ENCODE measurements at places on chromosomes 7 and 10. TPM values are rescaled to one million over a fixed set of nuclear protein-coding genes. Genes with fewer than 3 reads are reported as not detected.

GRCh38 chr10:103969436-103969835, 2.5 kb downstream of the SLK start:
- DNase-seq, result no peak

- DNase-seq, result peak; percentile 72
Observed at GRCh38 chr10:45249978-45250693, 65.3 kb downstream of the OR13A1 start.

DNA sequence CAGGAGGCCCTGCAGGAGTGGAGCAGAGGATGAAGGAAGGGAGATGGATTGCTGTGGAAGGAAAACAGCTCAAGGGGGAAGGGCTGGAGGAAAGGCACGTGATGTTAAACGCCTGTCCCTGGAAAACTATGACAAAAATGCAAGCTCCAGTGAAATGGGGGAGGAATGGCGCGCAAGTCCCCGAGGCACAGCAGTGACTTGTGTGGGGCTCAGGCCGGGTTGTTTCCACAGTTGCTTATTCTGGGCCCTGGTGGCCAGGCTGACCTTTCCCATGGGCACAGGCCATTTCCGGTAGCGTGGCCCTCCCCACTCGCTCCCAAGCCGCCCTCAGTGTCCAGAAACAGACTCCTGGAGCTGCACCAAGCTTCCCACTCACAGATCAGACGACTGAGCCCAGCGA, 68.1 kb upstream of the PDGFA start:
- DNase-seq, result no peak

The PHYHIPL gene
- not detected for total RNA-seq

DNA sequence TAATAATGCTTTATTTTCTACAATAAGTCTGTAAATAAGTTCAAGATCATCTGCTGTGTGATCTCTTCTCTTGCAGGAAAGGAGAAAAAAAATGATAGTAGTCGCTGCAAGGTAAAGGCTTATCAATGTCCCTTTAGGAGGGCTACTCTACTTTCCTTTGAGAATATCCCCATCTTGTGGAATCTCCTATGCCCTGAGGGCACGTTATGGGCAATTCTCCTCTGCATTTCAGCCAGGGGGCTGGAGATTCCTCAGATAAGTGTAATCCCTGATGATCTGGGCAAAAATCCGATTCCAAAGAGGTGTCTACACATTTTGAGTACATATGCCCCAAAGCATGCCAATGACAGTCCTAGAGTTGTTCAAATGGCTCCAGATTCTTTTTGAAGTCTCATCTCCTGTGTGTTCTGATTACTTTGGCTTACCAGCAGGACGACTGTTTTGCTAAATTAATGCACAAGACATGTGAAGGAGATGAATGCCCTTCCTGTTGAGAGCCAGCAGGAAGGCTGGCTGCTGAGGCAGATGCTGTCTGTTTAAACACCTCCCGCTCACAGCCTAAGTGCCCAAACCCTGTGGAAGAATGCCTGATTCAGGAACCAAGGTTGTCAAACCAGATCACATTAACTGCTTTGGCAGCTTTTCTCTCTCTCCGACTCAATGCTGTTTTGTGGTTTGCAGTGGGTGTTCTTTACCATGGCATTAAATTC, 171.2 kb upstream of the COL1A2 start:
- peak; percentile 31 for DNase-seq

- no peak for DNase-seq
Observed at GRCh38 chr7:47490501-47491265, 91.2 kb downstream of the TNS3 start.

DNA sequence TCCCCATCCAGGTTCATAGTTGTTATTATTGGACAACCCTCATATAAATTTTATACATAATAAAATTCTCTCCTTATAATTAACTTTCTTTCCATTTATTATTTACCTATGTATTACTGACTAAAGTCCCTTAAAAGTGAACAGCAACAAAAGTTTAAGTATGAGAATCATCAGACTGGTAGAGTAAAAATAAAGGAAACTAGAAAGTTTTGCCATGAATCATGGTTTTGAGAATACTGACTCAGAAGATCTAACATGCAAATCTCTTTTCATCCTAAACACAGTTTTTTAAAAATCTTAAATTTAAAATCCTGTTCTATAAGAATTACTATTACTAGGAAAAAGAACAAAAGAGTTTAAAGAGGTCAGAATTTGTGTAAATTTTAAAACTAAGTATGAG, 32.1 kb downstream of the HERC4 start:
- no peak for DNase-seq

DNA sequence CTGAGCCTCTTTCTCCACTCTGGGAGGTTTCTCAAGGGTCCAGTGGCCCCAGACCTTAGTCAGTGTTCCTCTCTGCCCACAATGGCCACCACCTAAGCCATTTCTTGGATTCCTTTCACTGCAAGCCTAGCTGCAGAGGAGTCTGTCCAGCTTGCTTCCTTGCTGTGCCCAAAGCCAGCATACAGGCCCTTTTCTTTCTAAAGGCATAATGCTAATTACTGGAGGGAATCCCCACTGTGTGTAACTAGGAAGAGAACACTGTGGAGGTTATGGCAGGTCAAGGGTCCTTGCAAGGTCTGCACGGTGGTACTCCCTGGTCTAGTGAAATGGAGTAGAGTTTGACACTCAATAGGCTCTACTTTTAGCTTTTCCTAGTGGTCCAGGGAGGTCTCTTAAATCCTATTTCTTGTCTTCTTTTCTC, 70.4 kb upstream of the CC2D2B start:
- DNase-seq, result no peak

The GSAP gene
- total RNA-seq, result 4.7 TPM

DNA sequence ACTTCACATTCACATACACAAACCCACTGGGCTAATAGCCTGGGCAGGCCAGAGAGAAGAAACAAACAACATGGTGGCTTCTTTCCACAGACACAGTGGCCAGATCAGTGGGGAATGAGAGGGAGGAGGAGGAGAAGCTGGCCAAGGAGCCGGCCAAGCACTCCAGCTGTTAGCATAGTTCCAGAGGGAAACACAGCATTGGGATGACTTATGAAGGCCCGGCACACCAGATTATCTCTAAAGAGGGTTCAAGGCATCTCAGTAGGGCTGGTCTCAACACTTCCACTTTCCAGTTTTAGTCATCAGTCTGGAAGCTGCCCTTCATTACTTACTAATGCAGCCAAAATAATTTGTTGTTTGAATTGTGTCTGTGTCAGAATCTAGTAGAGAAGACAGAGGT, 42.1 kb upstream of the GPR26 start:
- DNase-seq, result no peak

- peak; percentile 94 for DNase-seq
Observed at GRCh38 chr10:36725581-36726520, 399.5 kb upstream of the ANKRD30A start.

DNA sequence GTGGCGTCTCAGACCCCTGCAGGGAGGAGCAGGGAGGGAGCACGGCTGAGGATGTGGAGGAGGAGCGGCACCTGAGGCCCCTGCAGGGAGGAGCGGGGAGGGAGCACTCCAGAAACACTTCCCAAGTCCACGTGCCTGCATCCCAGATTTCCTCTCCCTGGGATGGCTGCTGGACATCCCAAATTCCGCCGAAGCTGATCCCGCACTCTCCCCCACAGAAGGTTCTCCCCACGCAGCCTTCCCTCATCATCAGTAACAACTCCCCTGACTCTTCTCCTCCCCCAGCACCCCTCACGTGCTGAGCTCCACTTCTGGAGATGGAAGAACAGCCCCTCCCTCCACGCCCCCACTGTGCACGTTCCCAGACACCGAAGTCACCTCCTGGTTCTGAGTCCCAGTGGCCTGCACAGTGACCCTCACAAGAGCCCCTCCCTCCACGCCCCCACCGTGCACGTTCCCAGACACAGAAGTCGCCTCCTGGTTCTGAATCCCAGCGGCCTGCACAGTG, 17.8 kb upstream of the FOXL3 start:
- DNase-seq, result no peak

- DNase-seq, result no peak
Observed at GRCh38 chr7:57769958-57770357, 320.0 kb downstream of the ZNF716 start.

The PTPN12 gene
- total RNA-seq, result 19.0 TPM

The LIPJ gene
- total RNA-seq, result not detected

DNA sequence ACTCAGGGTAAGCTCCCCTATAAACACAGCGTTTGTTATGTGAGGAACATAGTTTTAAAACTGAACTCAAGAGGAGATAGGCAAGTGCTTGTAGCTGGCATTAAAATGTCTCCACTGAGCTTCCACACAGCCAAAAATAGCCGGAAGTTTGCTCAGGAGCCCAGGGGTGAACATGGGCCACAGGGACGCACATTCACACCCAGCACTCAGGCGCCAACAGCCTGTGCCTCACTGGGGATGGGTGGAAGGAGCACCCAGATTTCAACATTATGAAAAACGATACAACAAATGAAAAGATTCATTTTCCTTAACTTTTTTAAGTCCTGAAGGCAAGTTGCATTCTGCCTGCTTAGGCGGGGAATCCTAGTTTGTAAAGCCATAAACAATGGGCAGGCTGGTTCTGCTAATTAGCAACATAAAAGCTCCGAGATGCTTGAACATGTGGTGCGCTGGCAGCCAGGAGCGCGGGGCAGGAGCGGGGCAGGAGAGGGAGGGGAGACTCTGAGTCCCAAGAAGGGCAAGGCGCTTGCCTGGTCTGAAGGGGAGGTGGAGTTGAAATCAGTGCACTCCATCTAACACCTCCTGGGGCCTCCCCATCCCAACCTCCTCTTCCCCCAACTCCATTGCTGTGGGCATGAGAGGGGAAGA, 235.9 kb downstream of the COBL start:
- no peak for DNase-seq

DNA sequence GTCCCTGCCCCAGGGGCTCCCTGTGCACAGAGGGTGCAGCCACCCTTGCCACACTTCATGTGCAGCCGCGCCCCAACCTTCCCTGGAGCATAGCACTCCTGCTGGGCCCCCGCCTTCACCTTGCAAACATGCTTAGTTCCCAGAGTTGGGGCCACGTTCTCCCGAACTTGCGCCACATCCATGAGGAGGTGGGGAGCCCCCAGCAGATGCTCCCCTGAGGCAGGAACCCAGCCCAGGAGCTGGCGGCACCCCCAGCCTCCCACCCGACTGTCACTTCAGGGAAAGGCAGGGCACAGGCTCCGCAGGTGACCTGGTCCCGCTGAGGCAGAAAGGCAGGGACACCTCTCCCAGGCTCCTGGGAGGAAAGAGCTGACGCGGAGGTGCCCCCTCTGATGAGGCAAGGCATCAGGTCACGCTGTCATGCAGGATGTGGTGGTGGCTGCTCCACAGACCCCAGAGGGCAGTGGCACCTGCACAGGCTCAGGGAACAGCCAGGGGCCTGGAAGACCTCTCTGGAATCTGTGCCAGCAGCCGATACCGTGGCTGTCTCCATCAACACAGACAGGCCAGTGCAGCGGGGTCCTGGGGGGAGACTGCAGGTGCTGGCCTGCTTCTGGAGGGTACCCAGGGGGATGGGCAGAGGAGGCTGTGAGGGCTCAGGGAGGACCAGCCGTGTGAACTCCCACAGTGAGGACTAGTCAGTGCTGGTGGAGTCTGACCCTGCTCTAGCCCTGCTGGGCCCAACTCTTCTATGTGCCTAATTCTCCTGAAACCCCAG, 221.3 kb downstream of the MAD1L1 start:
- DNase-seq, result no peak

GRCh38 chr7:24715661-24716479, 41.4 kb downstream of the GSDME start:
- peak; percentile 41 for DNase-seq

DNA sequence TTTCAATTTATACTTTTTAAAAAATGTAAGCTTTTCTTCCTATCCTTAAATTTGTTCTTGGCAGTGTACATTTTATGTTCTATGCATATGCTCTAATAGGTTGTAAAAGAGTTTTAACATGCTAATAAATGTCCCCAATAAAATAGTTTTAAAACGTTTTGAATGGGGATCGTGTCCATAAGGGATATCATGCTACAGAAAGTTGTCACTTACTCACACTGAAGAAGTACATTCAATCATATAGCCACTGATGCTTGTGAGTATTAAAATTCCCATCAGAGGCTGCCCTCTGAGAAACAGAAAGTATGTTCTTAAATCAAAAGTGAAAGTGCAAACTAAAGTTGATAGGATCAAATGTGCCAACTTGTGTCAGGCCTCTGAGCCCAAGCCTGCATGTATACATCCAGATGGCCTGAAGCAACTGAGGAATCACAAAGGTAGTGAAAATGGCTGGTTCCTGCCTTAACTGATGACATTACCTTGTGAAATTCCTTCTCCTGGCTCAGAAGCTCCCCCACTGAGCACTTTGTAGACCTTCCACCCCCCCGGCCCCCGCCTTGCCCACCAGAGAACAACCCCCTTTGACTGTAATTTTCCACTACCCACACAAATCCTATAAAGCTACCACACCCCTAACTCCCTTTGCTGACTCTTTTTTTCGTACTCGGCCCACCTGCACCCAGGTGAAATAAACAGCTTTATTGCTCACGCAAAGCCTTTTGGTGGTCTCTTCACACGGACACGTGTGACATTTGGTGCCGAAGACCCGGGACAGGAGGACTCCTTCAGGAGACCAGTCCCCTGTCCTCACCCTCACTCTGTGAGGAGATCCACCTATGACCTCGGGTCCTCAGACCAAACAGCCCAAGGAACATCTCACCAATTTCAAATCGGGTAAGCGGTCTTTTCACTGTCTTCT, 877 bp upstream of the NOD1 start:
- peak; percentile 12 for DNase-seq

The ATG9B gene
- 0.68 TPM for total RNA-seq

DNA sequence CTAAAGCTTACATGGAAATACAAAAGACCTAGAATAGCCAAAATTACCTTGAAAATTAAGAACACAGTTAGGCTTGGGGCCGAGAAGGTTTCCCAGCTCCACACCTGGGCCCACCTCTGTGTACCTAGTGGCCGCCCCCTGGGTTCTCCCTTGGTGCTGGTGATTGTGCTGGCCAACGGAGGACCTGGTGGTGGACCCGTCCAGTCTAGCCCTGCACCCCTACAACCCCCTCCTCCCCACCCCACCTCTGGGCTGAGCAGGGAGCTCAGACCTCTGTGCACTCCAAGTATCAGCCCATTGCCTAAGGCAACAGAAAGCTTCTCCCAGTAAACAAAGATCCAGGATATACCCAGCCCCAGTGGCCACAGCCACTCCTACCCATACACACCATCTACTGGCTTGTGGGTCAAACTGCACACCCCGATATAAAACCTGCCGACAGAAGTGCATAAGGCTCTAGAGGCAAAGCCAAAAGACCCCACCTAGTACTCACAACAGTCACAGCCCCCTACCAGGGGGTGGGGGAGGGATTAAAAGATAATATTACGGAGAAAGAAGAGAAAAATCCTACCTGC, 105.0 kb upstream of the DIP2C start:
- DNase-seq, result no peak

Measured in Caki2 (cell line).